ENCODE measurements at places on chromosomes 7 and 10.

DNA sequence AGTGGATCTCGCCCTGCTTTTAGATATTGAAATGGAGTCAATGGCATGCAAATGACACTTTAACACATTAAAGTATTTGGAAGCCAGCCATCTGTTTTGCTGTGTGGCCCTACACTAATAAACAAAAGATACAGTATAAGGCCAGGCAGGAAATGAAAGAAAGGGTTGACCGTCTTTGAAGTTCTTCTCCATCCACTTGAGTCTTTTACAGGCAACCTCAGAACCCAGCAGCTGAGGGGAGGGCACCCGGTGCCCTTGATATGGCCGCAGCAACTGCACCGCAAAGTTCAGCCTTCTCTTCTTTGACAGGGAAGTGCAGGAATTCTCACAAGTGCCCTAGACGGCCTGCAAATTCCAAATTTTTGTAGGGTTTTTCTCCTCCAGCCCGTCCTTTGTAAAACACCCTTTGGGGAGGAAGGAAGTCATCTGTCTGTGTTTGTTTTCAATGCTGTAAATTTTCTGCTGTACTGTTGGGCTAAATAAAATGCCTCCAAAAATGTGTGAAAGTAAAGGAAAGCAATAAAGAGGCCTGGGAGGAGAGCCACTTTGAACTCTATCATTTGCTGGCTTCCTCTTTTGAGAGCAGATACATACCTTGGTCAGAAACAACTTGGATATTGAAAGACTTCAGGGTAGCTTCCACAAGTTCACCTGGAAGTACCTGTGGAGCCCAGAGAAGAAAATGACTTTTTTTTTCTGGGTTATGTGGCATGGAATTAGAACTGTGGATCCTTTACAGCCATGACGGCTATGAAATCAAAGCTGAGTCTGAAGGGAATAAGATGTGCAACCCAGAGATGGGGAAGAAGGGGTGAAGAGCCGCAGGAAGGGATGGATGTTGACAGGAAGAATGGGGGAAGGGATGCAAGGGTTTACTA lies 3.6 kb downstream of the HOXA1 start:
- DNase-seq, result no peak

GRCh38 chr7:84946549-84946948 lies 240.3 kb downstream of the SEMA3D start:
- no peak for DNase-seq

- DNase-seq, result no peak
These were observed 189.5 kb downstream of the CXCL12 start for GRCh38 chr10:44195112-44196007.

GRCh38 chr10:43134126-43134905 lies 3.9 kb upstream of the CSGALNACT2 start:
- DNase-seq, result no peak

GRCh38 chr7:149820622-149821190 lies 17.5 kb upstream of the ZNF862 start:
- no peak for DNase-seq

DNA sequence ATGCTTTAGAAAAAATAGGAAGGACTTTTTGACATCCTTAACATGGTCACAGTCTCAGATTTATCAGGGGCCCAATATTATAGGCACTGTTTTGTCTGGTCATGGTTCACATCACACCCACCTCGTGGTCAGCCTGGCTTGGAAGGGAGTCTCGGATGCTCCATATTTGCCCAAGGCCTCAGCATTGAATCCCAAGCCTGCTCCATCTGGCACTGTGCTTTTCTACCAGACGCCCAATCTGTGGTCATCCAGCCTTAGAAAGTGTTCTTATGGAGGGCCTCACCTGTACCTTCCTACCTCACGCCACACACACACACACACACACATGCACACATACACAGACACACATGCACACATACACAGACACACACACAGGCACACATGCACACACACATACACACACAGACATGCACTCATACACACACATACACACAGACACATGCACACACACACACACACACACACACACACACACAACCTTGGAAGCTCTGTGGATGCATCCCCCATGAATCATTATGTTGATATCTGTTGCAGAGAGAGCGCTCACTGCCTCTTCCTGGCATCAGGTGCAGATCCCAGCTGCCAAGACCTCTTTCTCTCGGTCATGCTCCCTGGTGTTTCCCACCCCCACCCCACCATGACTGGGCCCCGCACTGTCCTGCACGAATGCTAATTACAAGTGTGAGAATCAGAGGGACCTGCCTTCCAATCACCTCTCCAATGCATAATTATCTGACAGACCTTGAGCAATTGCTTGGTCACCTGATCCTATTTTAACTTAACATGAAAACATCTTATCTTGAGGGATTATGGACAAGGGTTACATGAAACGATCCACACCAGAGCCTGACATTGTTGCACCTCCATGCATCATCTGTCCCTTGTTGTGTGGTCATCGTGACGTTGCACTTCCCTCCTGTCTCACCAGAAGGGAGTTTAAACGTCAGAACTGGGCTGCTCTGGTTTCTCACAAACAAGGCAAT lies 122.7 kb upstream of the TMEM72 start:
- DNase-seq, result no peak

- no peak for DNase-seq
These were observed 33.1 kb downstream of the ADD3 start for GRCh38 chr10:110040767-110041478.

DNA sequence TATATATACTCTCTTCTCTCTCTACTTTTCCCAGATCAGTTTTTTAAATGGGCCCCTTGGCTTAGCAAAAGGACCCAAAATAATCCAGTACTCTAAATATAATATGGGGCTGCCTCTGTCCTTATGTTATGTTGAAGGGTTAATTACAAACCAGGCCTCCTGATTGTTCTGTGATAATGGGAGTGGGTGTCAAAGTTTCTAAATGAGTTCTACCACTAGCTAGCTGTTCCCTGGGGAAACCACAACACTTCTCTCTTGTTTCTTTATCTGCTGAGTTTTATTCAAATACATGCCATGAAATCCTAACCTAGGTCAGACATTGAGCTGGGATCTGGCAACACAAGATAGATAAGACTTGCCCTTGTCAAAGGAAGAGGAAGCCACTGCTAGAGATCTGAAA lies 3.8 kb downstream of the HTR5A start:
- no peak for DNase-seq

- DNase-seq, result no peak
These were observed 184.5 kb downstream of the JAZF1 start for GRCh38 chr7:27996141-27996540.

DNA sequence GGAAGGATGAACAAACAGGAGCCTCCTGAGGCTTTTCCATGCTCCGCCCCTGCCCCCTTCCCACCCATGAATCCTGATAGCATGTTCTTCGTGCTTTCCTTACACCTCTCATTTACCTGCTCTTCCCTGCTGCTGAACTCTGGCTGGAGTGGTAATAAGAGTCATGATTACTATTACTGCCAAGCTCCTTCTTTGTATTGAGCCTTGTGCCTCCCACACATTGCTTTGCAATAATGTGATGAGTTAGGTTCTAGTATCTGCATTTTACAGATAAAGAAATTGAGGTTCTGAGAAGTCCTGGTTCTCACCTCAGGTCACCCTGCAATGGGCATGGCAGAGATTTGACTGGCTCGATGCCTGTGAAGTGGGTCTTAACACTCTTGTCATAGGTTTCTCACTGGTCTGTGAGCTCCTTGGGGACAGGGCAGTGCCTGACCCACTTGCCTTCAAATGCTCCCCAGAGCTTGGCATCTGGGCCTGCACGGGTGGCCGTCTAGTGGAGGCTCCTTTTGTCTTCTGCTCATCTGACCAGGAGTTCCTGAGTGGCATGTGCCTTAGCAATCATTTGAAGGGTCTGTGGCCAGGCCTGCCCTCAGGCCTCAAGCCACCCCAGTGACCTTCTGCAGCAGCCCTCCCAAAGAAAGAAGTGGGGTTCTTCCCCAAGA lies 309.2 kb upstream of the ZMIZ1 start:
- no peak for DNase-seq

DNA sequence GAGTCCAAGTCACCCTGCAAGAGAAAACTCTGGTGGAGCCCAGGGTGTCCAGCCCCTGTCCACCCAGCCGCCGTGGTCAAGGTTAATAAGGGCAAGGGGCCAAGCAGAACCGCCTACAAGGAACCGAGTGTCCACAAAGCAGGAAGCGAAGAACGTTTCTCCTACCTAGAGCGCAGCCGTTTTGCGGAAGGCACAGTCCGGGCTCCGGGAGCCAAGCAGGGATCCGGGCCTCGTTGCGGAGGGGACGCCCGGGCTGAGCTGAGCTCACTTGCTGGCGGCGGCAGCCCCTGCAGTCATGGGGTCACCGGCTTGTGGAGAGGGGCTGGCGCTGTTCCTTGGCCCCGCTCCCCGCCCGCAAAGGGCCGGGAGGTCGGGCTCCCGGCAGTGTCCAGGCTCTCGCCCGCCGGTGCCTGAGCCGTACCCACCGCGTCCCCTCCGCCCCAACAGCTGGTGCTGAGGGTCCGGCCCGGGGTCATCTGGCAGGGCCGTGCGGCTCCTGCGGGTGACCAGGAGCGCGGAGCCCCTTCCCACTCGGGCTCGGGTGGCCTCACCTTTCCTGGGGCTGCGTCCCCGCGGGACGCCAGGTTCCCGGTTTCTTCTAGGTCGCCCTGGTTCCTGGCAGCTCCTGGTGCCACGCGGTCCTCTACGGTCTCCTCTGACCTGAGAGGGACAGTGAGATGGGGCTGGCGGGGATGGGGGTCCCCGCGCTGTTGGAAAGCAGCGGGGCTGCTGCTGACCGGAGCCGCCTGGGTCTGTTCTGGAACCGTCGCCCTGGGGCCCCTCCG lies 14.0 kb upstream of the ZNF273 start:
- peak; percentile 48 for DNase-seq

DNA sequence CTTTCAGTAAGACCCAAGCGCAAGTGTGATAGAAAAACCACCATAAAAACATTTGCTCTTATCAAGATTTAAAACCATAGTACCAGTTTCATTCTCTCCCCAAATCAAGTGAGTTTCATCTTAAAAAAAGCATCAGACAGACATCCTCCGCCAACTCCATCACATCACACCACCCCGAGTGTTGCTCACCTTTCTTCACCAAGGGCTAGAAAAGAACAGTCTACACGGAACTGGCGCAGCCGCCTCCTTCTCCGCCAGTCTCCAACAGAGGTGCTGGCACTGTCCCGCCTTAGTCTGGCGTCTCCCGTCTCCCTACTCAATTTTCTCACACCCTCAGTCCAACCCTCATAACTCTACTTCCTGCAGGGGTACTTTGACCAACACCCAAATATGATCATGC lies 46.9 kb upstream of the WIPI2 start:
- DNase-seq, result no peak

GRCh38 chr7:153507885-153508284 lies 544.3 kb upstream of the DPP6 start:
- DNase-seq, result no peak

DNA sequence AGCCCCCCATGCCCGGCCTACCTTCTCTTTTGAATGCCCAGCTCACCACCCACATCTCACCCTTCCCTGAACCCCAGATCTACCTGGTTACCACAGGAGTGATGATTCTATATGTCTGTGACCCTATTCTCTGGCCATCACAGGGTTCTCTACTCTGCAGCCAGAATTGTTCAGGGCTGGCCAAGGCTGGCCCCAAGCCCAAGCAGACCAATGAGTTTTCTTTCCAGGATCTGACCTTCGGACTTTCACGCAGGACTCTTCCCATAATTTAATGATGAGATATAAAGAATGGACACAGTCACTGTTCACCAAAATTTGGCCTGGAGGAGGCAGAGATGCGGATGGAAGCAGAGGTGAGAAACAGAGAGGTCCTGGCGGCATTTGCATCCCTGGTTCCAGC lies 72.6 kb downstream of the PIP4K2A start:
- no peak for DNase-seq

DNA sequence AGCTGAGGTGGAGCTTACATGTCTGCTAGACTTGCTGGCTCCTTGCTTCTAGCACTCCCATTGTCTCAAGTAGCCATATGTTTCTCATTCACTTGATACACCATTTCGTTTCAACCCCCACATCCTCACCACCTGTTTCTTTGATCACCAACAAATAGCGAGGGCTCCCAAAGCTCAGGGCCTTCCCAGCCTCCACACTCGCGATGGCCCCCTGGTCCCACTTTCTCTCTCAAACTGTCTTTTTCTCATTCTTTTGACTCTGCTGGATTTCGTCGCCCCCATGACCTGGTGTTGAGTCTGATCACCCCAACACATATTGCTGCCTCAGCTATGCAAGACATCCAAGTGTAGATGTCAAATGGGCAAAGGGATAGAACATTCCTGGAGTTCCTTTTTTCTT lies 26.0 kb upstream of the SMNDC1 start:
- no peak for DNase-seq

- no peak for DNase-seq
These were observed 16.0 kb upstream of the SLC18A2 start for GRCh38 chr10:117224881-117225280.

DNA sequence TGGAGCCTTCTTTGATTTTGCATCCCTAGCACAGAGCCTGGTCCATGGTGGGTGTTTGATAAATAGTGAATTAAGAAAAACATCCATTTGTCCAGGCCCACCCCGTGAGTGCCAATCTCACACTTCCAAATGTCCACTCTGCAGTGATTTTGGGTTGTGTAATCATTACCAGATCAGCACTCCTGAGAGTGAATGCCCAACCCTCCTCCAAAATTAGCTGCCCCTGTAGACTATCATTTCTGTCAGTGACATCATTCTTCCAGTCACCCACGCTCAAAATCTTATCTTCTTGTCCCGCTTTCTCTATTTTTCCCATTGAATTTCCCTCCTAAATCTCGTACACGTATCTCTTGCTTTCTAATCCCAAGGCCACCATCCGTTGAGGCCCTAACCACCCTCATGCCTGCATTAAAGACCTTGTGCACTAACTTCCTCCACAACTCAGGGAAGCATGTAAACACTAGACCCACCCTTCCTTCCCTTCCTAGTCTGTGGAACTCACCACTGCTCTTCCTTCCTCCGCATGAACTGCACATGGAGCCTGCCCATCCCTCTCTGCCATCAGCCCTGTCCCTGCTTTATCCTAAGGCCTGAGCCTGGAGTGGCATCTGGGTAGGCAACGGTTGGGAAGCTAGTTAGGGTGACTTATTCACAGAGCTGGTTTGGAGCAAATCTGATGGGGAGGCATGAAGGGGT lies 32.8 kb downstream of the PIK3AP1 start:
- no peak for DNase-seq

DNA sequence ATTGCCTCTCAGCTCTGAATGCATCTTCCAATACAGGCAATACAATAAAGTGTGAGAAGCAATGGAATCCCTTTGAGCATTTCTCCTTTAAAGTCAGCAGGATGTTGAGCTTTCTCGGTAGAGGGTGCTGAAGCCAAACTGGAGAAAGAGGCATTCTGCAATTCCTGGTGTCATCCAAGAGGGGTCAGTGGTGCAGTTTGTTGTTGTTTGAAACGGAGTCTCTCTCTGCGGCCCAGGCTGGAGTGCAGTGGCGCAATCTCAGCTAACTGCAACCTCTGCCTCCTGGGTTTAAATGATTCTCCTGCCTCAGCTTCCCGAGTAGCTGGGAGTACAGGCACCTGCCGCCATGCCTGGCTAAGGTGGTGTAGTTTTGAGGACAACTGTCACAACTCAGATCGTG lies 486.5 kb downstream of the CALN1 start:
- peak; percentile 47 for DNase-seq

GRCh38 chr7:94436018-94436604 lies 41.4 kb downstream of the COL1A2 start:
- DNase-seq, result peak; percentile 74

GRCh38 chr10:124035928-124036558 lies 57.4 kb downstream of the CHST15 start:
- no peak for DNase-seq

- DNase-seq, result no peak
These were observed 178.1 kb upstream of the GALNT17 start for GRCh38 chr7:70953796-70954195.

- no peak for DNase-seq
These were observed 8.3 kb upstream of the ANKRD1 start for GRCh38 chr10:90929179-90929578.

All from iPS-NIHi11 (cell line).